Germinal center (tissue), 1 donor: ENCODE measurements at places on chromosomes 4 and X.

DNA sequence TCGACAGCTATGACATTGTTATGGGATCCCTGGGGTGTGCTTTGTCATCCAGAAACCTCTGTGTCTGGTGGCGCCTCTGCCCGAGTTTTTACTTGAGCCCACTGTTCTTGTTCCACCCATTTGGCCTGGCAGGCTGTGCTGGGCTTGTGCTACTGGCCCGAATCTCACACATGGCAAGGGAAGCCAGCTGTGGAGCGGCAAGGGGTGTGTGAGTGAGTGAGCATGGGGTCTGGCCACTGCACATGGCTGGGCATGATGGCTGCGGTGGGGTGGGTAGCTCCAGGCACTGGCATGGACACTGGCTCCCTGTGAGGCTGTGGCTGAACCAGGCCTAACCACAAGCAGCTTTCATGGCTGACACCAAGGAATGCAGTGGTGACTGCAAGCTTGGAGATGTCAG, 89.2 kb downstream of the DACH2 start:
- no peak for DNase-seq

GRCh38 chr4:67087897-67088296, 457.4 kb downstream of the CENPC start:
- peak; percentile 4 for DNase-seq

GRCh38 chr4:157223456-157223855, 2.9 kb downstream of the GRIA2 start:
- DNase-seq, result no peak

DNA sequence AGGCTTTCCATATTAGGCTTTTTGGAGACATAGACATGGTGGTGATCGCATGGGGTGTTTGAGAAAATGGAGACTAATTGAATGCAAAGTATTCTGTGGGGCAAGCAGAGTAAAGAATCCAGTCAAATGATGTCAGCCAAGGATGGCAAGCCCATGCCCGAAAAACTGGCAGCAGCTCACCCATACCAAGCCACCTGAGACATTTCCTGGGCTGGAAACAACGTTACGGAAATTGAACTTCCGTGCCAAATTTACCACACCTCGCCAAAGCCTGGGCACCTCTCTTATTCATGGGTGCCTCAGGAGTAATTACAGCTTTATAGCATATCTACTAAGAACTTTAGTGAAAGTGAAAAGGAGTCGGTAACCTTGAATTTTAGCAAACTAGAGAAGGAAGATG, 166.4 kb downstream of the CBR4 start:
- DNase-seq, result no peak

- DNase-seq, result peak; percentile 10
Observed at GRCh38 chrX:107825698-107826237, at the start of gene MID2. Gene MID2 (plus strand): TSS chrX:107825866. CDS start chrX:107826427, 561 bp downstream.

DNA sequence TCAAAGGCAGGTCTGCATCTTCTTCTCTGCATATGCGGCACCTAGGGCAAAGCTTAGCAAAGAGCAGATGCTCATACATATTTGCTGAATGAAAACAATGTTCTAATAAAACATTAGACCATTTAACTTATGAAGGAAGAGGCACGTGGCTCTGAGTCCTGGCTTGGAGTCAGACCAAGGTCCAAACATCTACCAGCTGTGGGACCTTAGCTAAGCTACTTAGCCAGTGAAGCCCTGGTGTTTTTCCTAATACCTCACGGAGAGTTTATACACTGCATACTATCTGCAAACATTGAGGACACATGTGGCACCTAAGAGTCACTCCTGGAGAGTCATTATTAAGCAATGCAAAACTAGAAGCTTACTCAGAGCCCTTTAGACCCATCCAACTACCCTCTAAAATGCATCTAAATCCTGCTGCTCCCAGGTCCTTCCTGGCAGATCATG, 9.0 kb downstream of the PDGFC start:
- DNase-seq, result no peak

- no peak for DNase-seq
Observed at GRCh38 chr4:153564630-153565525, 98.7 kb downstream of the TMEM131L start.

DNA sequence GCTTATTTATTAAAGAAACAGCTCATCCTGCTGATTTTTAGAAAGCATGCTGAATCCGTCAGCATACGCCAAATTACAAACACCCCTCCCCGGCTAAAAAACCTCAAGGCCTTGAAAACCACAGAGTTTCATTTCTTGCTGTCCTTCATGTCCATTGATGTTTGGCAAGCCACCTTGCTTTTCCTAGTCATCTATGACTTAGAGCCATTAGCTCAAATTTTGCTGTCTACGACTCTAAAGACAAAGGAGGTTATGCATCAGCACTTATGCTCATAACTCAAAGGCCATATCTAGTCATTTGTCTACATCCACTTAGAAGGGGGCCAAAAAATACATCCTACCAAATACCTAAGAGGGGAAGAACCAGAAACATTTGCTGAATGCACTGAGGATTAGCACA, 925.1 kb downstream of the PCDH7 start:
- DNase-seq, result no peak

- peak; percentile 45 for DNase-seq
Observed at GRCh38 chrX:115940888-115941332, 229.6 kb upstream of the AGTR2 start.

GRCh38 chr4:103449296-103450023, 251.3 kb upstream of the CENPE start:
- DNase-seq, result no peak

DNA sequence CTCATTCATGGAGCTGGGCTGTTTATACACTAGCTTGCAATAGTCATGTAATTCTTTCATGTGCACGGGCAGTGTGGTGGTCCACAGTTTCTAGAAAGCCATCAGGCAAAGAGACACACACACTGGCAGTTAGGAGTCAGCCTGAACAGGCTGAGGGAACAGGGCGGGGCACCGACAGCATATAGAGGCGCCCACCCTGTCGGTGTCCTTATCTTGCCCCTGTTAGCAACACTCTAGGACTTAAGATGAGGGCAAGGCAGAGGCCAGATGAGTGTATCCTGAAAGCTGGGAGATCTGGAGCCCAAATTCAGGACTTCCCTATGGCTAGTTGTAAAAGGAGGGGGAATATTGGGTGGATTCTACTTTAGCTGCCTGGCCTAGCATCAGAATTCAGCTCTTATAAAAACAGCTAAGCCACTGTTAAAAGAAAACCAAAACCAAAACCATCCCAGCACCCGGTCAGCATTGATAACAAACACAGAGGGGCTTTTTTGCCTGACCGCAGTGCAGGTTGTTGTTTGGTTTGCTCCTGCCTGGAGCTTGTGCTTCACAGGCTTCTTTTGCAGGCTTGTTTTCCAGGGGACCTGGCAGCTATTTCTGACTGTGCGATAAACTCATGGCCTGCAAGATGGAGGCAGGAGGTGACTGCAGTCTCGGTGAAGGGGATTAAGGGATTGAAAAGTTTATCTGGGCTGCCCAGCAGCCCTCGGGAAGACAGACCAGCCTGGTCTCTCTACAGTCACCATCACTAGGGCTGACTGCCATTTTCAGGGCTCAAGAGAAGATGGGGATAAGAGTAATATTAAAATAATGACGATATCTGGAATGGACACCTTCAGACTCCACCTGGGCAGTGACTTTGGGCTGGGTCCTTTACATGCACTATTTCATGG, 638.9 kb downstream of the MID1IP1 start:
- no peak for DNase-seq

GRCh38 chrX:85922821-85923220, 124.5 kb downstream of the CHM start:
- no peak for DNase-seq

DNA sequence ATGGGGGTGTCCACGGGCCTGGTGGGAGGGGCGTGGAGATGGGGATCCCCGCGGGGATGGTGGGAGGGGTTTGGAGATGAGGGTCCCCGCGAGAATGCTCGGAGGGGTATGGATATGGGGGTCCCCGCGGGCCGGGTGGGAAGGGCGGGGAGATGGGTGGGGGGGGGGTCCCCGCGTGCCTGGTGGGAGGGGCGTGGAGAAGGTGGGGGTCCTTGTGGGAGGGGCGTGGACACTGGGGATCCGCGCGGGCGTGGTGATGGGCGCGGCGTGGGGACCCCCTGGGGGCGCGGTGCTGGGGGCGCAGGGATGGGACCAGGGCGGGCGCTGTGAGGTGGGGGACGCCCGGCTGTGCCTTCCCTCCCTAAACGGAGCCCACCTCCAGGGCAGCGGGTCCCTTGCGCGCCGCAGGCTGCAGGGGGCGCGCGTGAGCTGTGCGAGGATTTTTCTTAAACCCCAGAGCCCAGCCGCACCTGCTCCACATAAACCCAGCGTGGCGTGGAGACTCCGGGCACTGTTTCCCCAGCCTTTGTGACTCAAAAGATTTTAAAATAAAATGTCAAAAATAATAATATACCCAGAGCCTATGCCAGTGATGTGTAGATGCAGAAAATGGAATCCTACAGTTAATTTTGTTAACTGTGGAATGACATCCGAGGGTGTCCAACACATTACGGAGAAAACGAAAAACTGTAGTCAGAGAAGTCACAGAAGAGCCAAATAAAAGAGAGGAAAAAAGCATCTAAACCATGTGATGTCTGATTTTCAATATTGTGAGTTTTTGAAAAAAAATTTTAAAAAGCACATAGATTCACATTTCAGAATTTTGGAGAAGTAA, 1.5 kb upstream of the ASMTL start:
- DNase-seq, result peak; percentile 80

DNA sequence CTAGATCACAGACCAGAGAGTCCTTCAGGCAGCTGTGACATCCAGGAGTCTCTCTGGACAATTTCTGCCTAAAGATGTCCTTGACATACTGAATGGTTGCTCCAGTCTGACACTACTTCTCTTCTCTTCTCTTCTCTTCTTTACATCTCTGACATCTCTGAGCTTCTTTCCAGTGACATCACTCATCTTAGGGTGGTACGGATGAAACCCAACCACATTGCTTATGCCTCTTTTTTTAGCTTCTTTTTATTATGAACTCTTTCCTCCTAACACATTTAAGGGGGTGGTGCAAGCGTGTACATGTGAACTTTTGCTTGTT, 39.4 kb upstream of the IRF2 start:
- DNase-seq, result no peak

GRCh38 chr4:102390438-102390837, 45.2 kb upstream of the SLC39A8 start:
- DNase-seq, result peak; percentile 15

DNA sequence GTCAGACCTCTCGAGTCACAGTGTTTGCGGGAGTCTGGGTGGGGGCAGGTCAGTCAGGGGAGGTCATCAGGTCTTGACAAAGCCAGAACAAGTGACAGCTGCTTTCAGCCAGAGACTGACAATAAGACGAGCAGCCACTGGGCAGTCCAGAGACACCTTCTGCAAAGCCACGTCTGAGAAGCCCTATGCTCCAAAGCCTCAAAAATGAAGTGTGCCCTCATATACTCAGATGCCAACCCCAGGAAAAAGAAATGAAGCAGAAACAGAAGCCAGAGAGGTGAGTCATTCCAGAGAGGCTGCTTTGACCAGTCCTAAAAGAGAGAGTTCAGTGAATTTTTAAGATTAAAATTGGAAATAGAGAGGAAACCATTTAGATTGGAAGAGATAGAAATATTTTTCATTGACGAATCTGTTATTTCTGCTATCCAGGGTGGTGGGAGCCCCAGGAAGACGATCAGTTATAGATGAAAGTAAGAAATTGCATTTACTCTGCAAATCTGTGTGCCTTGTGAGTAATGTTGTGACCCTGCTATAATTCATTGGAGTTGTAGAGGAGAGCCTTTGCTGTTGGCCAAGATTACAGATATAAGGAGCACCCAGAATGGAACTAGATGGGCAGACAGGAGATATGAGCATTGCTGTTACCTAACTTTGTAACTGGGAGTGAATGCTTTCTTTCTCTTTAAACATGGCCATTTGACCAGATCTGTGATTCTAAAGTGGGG, 77.9 kb downstream of the LRRC66 start:
- no peak for DNase-seq

- no peak for DNase-seq
Observed at GRCh38 chr4:107862658-107863057, 37.9 kb downstream of the SGMS2 start.
